ENCODE measurements at places on chromosomes 16 and 17.

GRCh38 chr17:27807567-27808470, 7.5 kb upstream of the NOS2 start:
- peak overlapping the region; percentile 57 for H3K27ac ChIP-seq
- H3K4me1 ChIP-seq: peaks cover 38% of the 10 kb centered on the region
- H3K27me3 ChIP-seq: no peaks in the 10 kb centered on the region

GRCh38 chr17:72034000-72034399, 86.8 kb upstream of the SOX9 start:
- no peak for DNase-seq
- no peaks in the 10 kb centered on the region for H3K27me3 ChIP-seq
- peaks cover 3% of the 10 kb centered on the region for H3K4me1 ChIP-seq
- no peaks in the 10 kb centered on the region for H3K36me3 ChIP-seq
- H3K4me3 ChIP-seq: no peak overlapping the region
- H3K27ac ChIP-seq: no peak overlapping the region

GRCh38 chr17:35529866-35530265, 7.6 kb downstream of the SLFN12L start:
- no peak for DNase-seq
- no peaks in the 10 kb centered on the region for H3K27me3 ChIP-seq
- no peak overlapping the region for H3K4me3 ChIP-seq

DNA sequence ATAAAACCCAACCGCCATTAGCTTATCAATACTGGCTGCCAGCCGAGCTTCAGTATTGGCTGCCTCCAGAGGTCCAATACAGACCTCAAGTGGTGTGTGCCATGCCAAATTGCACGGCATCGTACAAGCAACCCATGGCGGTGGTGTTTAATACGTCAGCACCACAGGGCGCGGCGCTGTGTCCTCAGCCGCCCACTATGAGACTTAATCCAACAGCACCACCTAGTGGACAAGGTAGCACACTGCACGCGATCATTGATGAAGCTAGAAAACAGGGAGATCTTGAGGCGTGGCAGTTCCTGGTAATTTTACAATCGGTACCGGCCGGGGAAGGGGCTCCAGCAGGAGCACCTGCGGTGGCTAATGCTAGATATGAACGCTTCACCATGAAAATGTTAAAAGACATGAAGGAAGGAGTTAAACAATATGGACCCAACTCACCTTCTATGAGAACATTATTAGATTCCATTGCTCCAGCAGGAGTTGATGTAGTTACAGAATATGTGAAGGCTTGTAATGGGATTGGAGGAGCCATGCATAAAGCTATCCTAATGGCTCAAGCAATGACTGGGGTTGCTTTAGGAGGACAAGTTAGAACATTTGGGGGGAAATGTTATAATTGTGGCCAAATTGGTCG, 15.4 kb downstream of the FLYWCH1 start:
- no peaks in the 10 kb centered on the region for H3K27me3 ChIP-seq
- H3K27ac ChIP-seq: no peak overlapping the region
- H3K4me1 ChIP-seq: peaks cover 12% of the 10 kb centered on the region

- H3K4me3 ChIP-seq: no peak overlapping the region
- H3K27me3 ChIP-seq: peaks cover 6% of the 10 kb centered on the region
- H3K4me1 ChIP-seq: no peaks in the 10 kb centered on the region
- DNase-seq: no peak
- no peak overlapping the region for H3K27ac ChIP-seq
These were observed 10.8 kb upstream of the DRG2 start for GRCh38 chr17:18076936-18077335.

DNA sequence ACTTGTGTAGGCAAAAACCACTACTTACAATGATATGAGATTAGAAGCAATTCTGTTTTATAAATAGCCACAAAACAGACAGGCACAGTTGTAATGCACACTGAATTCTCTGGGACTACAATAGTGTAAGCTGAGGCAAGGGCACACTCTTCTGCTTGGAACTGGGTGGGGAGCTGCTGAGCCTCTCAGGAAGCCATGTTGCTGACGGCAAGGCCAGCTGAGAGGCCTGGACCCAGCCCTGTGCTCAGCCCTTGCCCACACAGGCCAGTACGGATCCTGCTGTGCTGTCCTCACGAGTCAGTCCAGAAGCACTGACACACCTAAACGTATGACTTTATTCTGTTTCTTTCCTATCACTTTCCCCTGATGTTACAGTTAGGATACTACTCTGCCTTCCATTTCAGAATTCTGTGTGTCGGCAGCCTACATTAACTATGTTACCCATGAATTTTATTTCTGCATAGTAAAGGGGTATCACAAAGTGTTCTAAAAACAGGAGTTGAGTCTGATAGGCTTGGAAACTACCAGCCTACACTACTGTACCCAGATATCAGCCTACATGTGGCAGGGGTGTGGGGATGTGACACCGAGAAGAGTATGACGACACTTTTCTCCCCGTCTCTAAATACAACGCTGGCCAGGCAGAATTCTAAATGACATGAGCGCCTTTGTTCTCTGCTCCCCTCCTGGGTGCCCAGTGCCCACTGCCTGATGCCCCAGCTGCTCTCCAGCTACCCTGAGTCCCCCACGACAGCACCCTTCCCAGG, 41.1 kb upstream of the FAAP100 start:
- H3K36me3 ChIP-seq: peaks cover 73% of the 10 kb centered on the region
- no peaks in the 10 kb centered on the region for H3K4me1 ChIP-seq
- no peak for DNase-seq
- no peak overlapping the region for H3K27ac ChIP-seq

- peaks cover 9% of the 10 kb centered on the region for H3K4me1 ChIP-seq
- DNase-seq: no peak
- H3K27me3 ChIP-seq: no peaks in the 10 kb centered on the region
These were observed 27.6 kb downstream of the RAI1 start for GRCh38 chr17:17708816-17709215.

DNA sequence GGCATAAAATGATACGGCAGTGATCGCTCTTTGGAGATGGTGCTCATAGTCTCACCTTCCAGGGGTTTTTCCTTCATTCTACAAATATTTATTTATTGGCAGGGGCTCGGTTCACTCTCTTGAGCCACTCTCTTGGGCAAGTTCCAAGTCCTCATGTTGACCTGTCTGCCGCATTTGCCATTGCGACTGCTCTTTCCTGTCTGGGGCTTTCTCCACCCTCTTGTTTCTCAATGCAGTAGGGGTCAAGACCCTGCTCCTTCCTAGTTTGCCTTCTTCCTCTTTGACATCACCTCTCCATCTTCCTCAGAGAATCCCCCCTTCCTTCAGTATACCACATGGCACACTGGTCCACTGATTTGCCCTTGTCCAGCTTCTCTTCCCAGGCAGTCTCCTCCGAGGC, 21.9 kb upstream of the LRRC75A start:
- no peaks in the 10 kb centered on the region for H3K36me3 ChIP-seq
- DNase-seq: no peak
- H3K4me1 ChIP-seq: peaks cover 3% of the 10 kb centered on the region
- no peak overlapping the region for H3K27ac ChIP-seq

GRCh38 chr17:46832945-46833839, 14.7 kb upstream of the WNT3 start:
- no peak overlapping the region for H3K4me3 ChIP-seq
- no peak for DNase-seq

DNA sequence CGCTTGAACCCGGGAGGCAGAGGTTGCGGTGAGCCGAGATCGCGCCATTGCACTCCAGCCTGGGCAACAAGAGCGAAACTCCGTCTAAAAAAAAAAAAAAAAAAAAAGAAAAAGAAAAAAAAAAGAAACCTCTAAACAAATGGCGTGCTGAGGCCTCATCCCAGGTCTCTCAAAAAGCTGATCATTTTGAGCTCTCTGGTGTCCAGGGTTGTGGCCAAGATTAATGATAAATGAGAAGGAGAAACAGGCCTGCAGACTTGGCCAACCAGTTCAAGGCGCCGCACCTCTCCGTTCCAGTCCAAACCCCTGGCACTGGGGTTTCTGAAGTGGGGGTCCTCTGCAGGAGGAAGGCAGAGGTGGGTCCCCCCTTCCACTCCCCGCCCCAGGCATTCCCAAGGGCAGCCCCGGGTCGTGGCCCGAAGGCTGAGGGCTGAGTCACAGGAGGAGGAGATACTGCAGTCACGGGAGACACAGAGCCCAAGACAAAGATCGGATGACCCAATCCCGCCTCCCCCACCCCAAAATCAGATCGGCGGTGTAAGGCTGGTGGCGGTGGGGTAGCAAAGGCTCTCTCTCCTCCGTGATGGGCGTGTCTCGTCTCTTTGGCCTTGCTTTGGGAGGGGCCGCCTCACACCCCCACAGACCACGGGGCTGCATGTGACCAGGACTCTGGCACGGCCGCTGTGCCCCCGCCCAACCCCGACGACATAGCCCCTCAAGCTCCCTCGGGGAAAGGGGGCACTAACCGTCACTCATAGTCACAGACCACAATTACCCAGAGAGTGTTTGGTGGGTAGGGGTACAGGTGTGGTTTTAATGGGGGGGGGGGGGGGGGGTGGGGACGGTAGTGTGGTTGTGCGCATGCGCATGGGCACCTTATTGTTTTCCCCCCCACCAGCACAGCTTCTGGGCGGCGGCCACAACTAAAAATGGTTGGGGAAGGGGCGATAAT, 1.1 kb downstream of the VAT1 start:
- H3K27me3 ChIP-seq: no peaks in the 10 kb centered on the region
- H3K36me3 ChIP-seq: peaks cover 5% of the 10 kb centered on the region
- peak overlapping the region; percentile 78 for H3K4me3 ChIP-seq

GRCh38 chr16:75389096-75389690, 44.1 kb downstream of the CFDP1 start:
- no peaks in the 10 kb centered on the region for H3K27me3 ChIP-seq
- peaks cover 27% of the 10 kb centered on the region for H3K36me3 ChIP-seq
- no peak overlapping the region for H3K27ac ChIP-seq
- DNase-seq: no peak

- no peaks in the 10 kb centered on the region for H3K4me1 ChIP-seq
- no peaks in the 10 kb centered on the region for H3K27me3 ChIP-seq
- H3K36me3 ChIP-seq: no peaks in the 10 kb centered on the region
- no peak overlapping the region for H3K4me3 ChIP-seq
- H3K27ac ChIP-seq: no peak overlapping the region
These were observed 482.2 kb upstream of the GOT2 start for GRCh38 chr16:59216291-59216690.

DNA sequence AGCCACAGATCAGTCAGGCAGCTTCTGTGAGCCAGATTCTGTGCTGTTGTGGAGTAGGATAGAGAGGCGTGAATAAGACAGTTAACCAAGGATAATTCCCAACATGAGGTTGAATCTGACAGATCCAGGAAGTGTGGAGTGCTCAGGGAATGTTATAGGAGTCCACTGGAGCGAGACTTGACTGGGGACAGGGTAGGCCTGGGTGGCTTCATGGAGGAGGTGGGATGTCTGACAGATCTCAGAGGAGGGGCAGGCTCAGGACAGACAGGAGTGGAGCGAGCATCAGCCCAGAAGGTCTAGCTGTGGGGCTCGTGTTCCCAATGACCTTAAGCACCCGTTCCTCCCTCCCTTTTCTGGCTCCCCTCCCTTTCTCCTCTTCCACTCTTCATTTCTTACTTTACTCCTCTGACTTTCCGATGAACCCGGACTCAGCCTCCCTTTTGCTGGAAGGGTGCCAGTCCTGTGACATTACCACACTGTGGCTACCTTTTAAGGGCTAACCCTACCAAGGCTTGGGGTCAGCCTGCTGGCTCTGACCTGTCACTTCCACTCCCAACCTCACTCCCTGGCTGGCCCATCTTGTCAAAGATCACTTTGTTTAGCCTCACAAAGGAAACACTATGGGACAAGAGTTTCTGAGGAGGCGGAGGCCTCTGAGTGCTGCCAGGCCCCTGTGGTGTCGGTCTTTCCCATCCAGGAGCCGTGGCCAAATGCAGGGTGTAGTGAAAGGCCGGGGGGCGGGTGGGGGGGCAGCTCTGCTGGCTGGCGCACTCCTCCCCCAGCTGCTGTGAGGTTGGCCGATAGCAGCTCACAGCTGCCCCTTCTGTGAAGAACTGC, 28.5 kb upstream of the EFCAB13 start:
- H3K4me3 ChIP-seq: no peak overlapping the region
- no peak for DNase-seq
- H3K36me3 ChIP-seq: no peaks in the 10 kb centered on the region
- no peak overlapping the region for H3K27ac ChIP-seq
- H3K27me3 ChIP-seq: no peaks in the 10 kb centered on the region

DNA sequence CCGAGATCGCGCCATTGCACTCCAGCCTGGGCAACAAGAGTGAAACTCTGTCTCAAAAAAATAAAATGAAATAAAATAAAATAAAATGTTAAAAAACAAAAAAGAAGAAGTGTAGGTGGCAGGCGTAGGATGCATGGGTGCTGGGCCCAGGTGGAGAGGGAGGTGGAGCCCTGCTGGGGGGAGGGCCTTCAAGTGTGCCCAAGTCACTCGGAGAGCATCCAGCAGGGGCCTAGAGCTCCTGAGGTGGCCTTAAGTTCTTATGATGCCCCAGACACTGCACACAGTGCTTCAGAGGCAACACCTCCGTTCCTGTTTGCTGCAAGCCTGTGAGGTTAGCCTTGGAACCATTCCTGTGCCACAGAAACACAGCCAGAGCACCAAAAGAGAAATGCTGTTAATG, 23.2 kb downstream of the IL4R start:
- peaks cover 85% of the 10 kb centered on the region for H3K36me3 ChIP-seq
- H3K27me3 ChIP-seq: no peaks in the 10 kb centered on the region
- no peak overlapping the region for H3K4me3 ChIP-seq
- peaks cover 22% of the 10 kb centered on the region for H3K4me1 ChIP-seq

DNA sequence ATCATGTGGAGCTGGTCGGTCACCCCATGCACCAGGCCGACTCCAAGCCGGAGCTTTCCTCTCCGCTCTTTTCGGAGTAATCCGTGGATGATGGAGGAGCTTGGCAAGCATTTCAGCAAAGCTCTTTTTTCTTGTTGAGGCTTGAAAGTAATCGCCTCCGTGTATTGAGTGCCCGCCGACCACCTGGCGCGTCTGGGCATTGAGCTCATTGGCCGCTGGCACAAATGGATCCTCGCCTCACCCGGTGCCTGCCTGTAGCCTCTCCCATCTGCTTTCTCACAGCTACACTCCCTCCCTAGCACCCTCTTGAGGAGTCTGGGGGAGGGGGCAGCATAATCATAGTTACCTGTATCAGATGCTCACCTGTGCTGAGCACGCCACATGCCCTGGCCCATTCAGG, 148.9 kb downstream of the CMIP start:
- peaks cover 6% of the 10 kb centered on the region for H3K4me1 ChIP-seq
- DNase-seq: no peak

DNA sequence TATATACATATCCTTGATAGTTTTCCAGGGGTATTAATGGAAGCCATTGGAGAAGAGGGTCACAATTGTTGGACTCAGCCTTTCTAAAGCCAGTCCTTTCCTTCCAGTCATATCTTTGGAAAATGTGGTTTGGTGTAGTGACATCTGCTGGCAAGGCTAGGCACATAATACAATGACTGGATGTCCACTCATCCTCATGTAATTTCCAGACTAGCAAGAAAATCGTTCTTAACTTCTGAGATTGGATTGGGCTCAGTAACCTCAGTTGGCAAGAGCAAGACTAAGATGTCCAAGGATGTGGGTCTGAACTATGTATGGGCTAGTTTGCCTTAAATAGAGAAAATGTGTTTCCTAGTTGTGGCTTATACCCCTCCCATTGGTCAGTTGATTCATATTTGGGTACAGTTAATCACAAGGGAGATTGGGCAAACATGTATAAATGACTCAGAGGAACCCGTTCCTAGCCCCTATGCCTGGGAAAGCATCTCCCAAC, 8.7 kb upstream of the KAT7 start:
- H3K27ac ChIP-seq: no peak overlapping the region
- H3K36me3 ChIP-seq: no peaks in the 10 kb centered on the region
- H3K4me1 ChIP-seq: peaks cover 3% of the 10 kb centered on the region
- H3K4me3 ChIP-seq: no peak overlapping the region
